ENCODE measurements at places on chromosomes 2 and 18.

GRCh38 chr2:71563872-71564271, 110.5 kb downstream of the DYSF start:
- no peak for DNase-seq

DNA sequence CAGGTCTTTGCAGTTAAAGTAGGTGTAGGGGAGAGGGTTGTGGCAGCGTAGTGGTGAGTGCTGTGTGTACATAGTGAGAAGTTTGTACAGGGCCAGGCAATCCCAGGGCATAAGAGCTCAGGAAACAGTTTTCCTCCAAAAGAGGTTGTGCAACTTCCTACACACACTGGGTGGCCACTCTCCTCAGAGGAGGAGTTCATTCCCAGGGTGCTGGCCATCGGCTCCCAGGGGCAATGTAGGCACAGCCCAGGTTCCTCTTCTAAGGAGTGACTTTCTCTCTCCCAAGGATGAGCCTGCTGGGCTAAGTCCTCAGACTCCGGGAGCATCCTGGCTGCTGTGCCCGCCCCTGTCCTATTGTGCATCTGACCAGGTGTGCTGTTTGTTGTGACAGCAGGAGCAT, 3.0 kb downstream of the ACOXL start:
- no peak for DNase-seq

- DNase-seq, result no peak
These were observed 55.0 kb upstream of the DAPL1 start for GRCh38 chr2:158740127-158740526.

- no peak for DNase-seq
These were observed 60.8 kb downstream of the ST3GAL5 start for GRCh38 chr2:85827879-85828569.

DNA sequence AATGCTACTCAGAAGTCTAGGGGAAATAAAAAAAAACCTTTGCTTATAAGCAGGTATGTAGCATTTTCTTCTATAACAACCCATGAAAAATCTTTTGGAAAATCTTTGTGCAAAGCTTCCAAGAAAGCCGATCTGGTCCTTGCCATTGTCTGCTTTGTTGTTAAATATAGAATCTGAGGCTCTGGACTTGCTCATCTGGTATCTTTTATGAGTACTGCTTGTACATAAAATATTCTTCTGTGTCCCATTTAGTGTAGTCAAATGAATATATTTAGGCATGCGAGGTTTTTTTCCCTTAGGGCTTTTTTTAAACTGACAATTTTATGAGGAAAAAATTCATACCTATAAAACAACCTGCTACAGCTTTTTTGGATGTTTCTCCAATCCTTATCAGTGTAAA, 45.0 kb upstream of the RMND5A start:
- DNase-seq, result no peak

GRCh38 chr2:88005776-88006175, 10.6 kb downstream of the RNU2-63P start:
- no peak for DNase-seq

- DNase-seq, result no peak
These were observed 6.1 kb upstream of the OTOF start for GRCh38 chr2:26483957-26484565.

DNA sequence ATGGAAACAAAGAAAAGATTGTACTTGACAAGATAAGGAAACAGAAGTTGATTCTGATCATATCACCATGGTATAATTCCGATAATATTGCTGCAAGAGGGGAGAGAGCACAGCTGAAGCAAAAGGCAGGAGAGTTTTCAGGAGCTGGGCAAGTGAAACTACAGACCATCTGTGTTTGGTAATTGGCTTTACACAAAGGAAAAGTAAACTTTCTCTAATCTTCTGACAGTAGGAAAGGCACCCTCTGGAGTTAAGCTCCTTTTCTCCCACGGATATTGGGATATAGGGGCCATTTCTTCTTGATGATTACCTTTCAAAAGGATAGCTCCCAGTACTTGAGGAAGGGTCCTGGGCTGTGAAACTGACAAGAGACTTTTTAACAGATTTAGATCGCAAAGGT, 29.9 kb upstream of the REG3A start:
- no peak for DNase-seq

Measured in fibroblast of gingiva (primary cell).